ENCODE measurements at places on chromosomes 3 and 15. TPM values are rescaled to one million over a fixed set of nuclear protein-coding genes. Genes with fewer than 3 reads are reported as not detected.

- no peaks in the 10 kb centered on the region for H3K36me3 ChIP-seq
- H3K4me1 ChIP-seq, result no peaks in the 10 kb centered on the region
- no peak for DNase-seq
- no peak overlapping the region for H3K4me3 ChIP-seq
Measured at GRCh38 chr3:9213019-9213634, 36.3 kb downstream of the SRGAP3 start.

DNA sequence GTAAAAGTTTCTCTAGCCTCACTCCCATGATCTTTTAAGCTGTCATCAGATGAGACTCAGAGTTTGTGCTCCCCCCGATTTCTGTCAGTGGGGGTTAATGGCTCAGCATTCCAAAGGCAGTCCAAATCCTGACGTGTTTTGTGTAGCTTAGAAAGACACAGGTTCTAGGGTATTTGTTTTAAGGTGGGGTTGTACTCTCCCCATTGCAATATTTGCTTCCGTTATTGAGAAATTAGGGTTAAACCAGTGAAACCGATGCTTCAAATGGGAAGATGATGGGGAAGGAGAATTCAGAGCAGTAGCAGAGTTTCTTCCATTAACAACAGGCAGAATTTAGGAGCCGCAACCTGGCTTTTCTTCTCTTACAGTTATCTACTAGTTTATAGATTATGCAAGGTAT is 3.4 kb downstream of the PIGB start:
- H3K4me1 ChIP-seq, result peaks cover 3% of the 10 kb centered on the region
- H3K27ac ChIP-seq, result no peak overlapping the region
- DNase-seq, result no peak
- H3K27me3 ChIP-seq, result no peaks in the 10 kb centered on the region

- no peaks in the 10 kb centered on the region for H3K4me1 ChIP-seq
- H3K36me3 ChIP-seq, result no peaks in the 10 kb centered on the region
- no peaks in the 10 kb centered on the region for H3K27me3 ChIP-seq
Measured at GRCh38 chr3:85935171-85935570, 976.4 kb downstream of the CADM2 start.

GRCh38 chr15:71752604-71753289 is 57.6 kb upstream of the NR2E3 start:
- H3K4me1 ChIP-seq, result no peaks in the 10 kb centered on the region
- no peak overlapping the region for H3K27ac ChIP-seq
- no peak for DNase-seq
- no peaks in the 10 kb centered on the region for H3K36me3 ChIP-seq

- H3K27me3 ChIP-seq, result no peaks in the 10 kb centered on the region
- peaks cover 2% of the 10 kb centered on the region for H3K4me1 ChIP-seq
- no peaks in the 10 kb centered on the region for H3K36me3 ChIP-seq
- DNase-seq, result no peak
- H3K27ac ChIP-seq, result no peak overlapping the region
Measured at GRCh38 chr15:97652041-97652440, 308.5 kb upstream of the ARRDC4 start.

DNA sequence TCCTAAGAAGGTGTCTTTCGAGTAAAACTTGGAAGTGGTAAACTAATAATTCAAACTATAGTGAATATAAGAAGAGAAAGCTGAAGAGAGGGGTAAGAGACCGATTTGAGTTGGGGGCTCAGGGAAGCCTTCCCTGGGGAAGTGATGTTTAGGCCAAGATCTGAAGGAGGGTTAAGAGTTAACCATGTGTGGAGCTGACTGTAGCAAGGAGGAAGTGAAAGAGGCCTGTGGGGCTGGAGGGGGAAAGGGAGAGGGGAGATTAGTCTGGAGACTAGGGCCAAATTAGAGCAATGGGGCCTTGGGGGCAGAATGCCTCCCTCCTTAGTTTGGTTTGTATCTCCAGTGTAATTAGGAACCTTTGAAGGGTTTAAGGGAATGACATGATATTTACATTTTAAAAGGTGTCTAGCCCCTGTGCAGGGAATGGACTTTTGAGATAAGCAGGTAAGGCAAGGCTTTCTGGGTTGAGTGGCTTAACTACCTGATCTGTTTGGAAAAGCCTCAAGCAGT is 2.2 kb downstream of the ZNF592 start:
- peaks cover 13% of the 10 kb centered on the region for H3K4me1 ChIP-seq
- no peaks in the 10 kb centered on the region for H3K36me3 ChIP-seq
- H3K4me3 ChIP-seq, result no peak overlapping the region
- DNase-seq, result no peak
- no peaks in the 10 kb centered on the region for H3K27me3 ChIP-seq

GRCh38 chr3:132804498-132804897 is 82.3 kb upstream of the NPHP3 start:
- no peaks in the 10 kb centered on the region for H3K4me1 ChIP-seq
- no peaks in the 10 kb centered on the region for H3K27me3 ChIP-seq
- DNase-seq, result no peak
- H3K36me3 ChIP-seq, result no peaks in the 10 kb centered on the region
- H3K27ac ChIP-seq, result no peak overlapping the region

GRCh38 chr3:57777774-57778173 is 21.7 kb downstream of the SLMAP start:
- H3K36me3 ChIP-seq, result no peaks in the 10 kb centered on the region
- no peaks in the 10 kb centered on the region for H3K27me3 ChIP-seq
- no peaks in the 10 kb centered on the region for H3K4me1 ChIP-seq
- H3K27ac ChIP-seq, result no peak overlapping the region
- no peak overlapping the region for H3K4me3 ChIP-seq
- DNase-seq, result no peak

DNA sequence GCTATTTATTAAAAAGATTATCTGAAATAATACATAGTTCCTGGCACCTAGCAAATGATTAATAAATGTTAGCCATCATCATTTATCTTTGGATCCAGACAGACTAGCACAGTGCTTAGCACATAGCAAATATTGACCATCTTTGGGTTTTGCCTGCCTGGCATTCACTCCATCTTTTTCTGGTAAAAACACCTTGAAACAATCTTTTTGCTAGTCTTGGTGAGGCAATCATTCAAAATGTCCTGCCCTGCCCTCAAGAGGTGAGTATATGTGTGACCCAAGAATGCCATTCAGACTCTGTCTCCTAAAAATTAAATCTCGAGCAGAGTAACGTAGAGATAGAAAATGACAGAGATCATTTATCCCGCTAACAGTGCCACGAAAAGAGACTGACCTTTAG is 78.3 kb upstream of the ZNF280D start:
- no peaks in the 10 kb centered on the region for H3K27me3 ChIP-seq
- H3K4me3 ChIP-seq, result no peak overlapping the region
- no peaks in the 10 kb centered on the region for H3K36me3 ChIP-seq
- H3K4me1 ChIP-seq, result no peaks in the 10 kb centered on the region

- no peak overlapping the region for H3K27ac ChIP-seq
- no peak for DNase-seq
- peaks cover under 1% of the 10 kb centered on the region for H3K27me3 ChIP-seq
- H3K4me3 ChIP-seq, result no peak overlapping the region
- no peaks in the 10 kb centered on the region for H3K36me3 ChIP-seq
- H3K4me1 ChIP-seq, result no peaks in the 10 kb centered on the region
Measured at GRCh38 chr3:127985216-127985615, 67.0 kb upstream of the SEC61A1 start.

DNA sequence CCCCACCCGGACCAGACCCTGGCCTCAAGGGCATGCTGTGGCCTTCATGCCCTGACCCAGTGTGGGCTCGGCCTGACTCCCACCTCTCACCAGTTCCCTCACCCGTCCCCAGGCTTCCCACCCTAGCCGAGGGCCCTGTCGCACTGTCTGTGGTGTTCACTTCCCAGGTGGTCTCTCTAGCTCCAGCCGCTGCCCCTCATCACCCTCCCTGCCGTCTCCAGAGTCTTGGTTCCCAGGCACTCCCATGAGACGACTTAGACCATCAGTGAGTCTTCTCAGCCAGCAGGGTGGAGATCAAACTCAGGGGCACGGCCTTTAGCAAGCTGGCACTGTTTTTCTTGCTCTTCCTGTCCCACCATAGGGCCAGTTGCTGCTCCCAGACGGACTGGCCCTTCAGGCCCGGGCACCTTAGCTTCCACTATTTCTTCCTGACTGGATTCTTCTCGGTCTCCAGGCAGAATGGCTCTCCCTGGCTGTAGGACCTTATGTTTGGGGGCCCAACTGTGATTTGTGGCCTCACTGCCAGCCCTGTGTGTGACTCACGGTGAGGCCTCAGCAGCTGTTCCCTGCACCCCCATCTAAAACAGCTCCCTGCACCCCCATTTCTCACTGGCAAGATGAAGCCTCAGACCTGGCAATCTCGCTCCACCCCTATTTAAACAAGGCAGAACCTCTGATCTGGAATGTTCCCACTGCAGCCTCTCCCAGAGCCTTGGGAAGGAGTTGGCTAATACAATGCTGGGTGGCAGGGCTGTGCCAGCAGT is 9.4 kb upstream of the PCSK6 start:
- no peaks in the 10 kb centered on the region for H3K27me3 ChIP-seq
- H3K27ac ChIP-seq, result no peak overlapping the region

GRCh38 chr15:62231856-62232255 is 66.8 kb upstream of the C2CD4B start:
- H3K4me1 ChIP-seq, result no peaks in the 10 kb centered on the region
- no peaks in the 10 kb centered on the region for H3K36me3 ChIP-seq
- H3K4me3 ChIP-seq, result no peak overlapping the region
- H3K27ac ChIP-seq, result no peak overlapping the region
- DNase-seq, result no peak
- H3K27me3 ChIP-seq, result no peaks in the 10 kb centered on the region

GRCh38 chr3:72332689-72333088 is 515.6 kb downstream of the SHQ1 start:
- no peak for DNase-seq
- H3K27ac ChIP-seq, result no peak overlapping the region
- no peaks in the 10 kb centered on the region for H3K27me3 ChIP-seq
- H3K4me1 ChIP-seq, result peaks cover 15% of the 10 kb centered on the region
- H3K36me3 ChIP-seq, result no peaks in the 10 kb centered on the region
- H3K4me3 ChIP-seq, result no peak overlapping the region

GRCh38 chr3:24387493-24387892 is 107.2 kb downstream of the THRB start:
- H3K36me3 ChIP-seq, result no peaks in the 10 kb centered on the region
- no peaks in the 10 kb centered on the region for H3K27me3 ChIP-seq
- no peaks in the 10 kb centered on the region for H3K4me1 ChIP-seq
- H3K4me3 ChIP-seq, result no peak overlapping the region

- no peaks in the 10 kb centered on the region for H3K27me3 ChIP-seq
- no peak for DNase-seq
- no peaks in the 10 kb centered on the region for H3K36me3 ChIP-seq
- H3K4me1 ChIP-seq, result no peaks in the 10 kb centered on the region
- no peak overlapping the region for H3K4me3 ChIP-seq
- H3K27ac ChIP-seq, result no peak overlapping the region
Measured at GRCh38 chr3:176839901-176840300, 357.4 kb downstream of the TBL1XR1 start.

- no peak overlapping the region for H3K4me3 ChIP-seq
- no peaks in the 10 kb centered on the region for H3K27me3 ChIP-seq
- no peak for DNase-seq
- H3K36me3 ChIP-seq, result no peaks in the 10 kb centered on the region
- no peaks in the 10 kb centered on the region for H3K4me1 ChIP-seq
Measured at GRCh38 chr3:62597491-62597890, 224.1 kb upstream of the FEZF2 start.

GRCh38 chr3:159789742-159790635 is 198.6 kb upstream of the IL12A start:
- H3K27ac ChIP-seq, result no peak overlapping the region
- H3K4me3 ChIP-seq, result no peak overlapping the region
- H3K27me3 ChIP-seq, result no peaks in the 10 kb centered on the region

DNA sequence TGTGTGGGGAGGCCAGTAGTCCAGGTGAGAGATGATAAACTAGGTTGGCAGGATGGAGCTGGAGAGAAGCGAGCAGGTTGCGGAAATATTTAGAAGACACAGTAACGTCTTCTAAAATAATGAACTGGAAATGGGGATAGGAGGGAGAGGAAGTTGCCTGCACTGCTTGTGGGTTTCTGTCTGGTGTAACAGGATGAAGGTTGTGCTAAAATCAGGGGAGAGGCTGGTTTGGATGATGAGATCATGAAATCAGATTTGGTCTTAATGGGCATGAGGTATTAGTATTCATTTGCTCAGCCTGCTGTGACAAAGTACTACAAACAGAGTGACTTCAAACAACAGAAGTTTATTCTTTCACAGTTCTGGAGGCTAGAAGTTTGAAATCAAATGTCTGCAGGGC is 32.1 kb upstream of the TNFAIP8L3 start:
- no peak overlapping the region for H3K4me3 ChIP-seq
- H3K4me1 ChIP-seq, result no peaks in the 10 kb centered on the region
- H3K27me3 ChIP-seq, result no peaks in the 10 kb centered on the region
- no peaks in the 10 kb centered on the region for H3K36me3 ChIP-seq
- H3K27ac ChIP-seq, result no peak overlapping the region
- no peak for DNase-seq

DNA sequence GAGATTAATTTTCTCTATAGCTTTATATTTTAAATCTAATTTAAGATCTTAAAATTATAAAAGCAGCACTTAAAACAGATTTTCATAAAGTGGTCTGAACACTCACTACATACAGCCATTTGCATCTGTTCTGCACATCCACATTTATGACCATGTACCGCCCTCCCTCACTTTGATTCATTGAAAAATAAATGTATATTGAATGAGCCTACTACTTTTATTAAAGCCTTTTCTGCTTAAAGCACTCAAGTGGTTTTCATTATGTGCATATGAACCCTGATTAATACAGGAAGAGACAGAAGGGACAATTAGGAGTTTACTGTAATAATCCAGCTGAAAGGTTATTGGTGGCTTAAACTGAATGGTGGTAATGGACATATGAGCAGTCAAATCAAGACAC is 129.4 kb downstream of the DLG1 start:
- no peaks in the 10 kb centered on the region for H3K27me3 ChIP-seq
- no peak for DNase-seq
- H3K27ac ChIP-seq, result no peak overlapping the region
- H3K36me3 ChIP-seq, result no peaks in the 10 kb centered on the region
- no peaks in the 10 kb centered on the region for H3K4me1 ChIP-seq

- H3K27me3 ChIP-seq, result no peaks in the 10 kb centered on the region
- DNase-seq, result no peak
- H3K36me3 ChIP-seq, result no peaks in the 10 kb centered on the region
- H3K4me3 ChIP-seq, result no peak overlapping the region
- no peak overlapping the region for H3K27ac ChIP-seq
Measured at GRCh38 chr3:148742118-148742517, 44.4 kb downstream of the AGTR1 start.

DNA sequence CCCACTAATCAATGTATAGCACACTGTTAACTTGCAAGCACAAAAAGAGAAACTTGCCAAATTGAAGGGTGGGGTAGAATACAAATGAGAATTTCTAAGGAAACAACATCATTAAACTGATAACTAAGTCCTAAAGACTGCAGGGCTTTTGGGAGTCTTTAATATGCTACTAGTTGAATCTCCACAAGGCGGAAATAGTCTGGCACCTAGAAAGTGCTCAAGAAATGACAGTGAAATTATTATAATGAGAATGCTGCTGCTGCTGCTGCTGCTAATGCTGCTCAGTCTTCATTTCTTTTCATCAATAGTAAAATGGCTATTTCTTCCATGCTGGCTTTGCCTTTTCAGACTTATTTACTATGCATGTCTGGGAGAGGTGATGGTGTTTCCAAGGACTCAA is 91.8 kb downstream of the BTD start:
- H3K27ac ChIP-seq, result no peak overlapping the region
- no peak overlapping the region for H3K4me3 ChIP-seq
- DNase-seq, result no peak
- H3K4me1 ChIP-seq, result no peaks in the 10 kb centered on the region
- peaks cover 18% of the 10 kb centered on the region for H3K36me3 ChIP-seq

VWA5B2 gene
- total RNA-seq, result 0.50 TPM

KCNH8 gene
- 2.4 TPM for total RNA-seq

C15orf62 gene
- total RNA-seq, result 0.56 TPM

USP8 gene
- 66.2 TPM for total RNA-seq

ACOX2 gene
- 3.1 TPM for total RNA-seq

PPP1R14D gene
- not detected for total RNA-seq

GRK7 gene
- total RNA-seq, result not detected

THSD4 gene
- total RNA-seq, result 6.4 TPM

LAMB2 gene
- total RNA-seq, result 107 TPM
